Sciatic nerve (tissue), 2 donors: ENCODE measurements at places on chromosomes 5 and 9. TPM values are rescaled to one million over a fixed set of nuclear protein-coding genes. Genes with fewer than 3 reads are reported as not detected.

DNA sequence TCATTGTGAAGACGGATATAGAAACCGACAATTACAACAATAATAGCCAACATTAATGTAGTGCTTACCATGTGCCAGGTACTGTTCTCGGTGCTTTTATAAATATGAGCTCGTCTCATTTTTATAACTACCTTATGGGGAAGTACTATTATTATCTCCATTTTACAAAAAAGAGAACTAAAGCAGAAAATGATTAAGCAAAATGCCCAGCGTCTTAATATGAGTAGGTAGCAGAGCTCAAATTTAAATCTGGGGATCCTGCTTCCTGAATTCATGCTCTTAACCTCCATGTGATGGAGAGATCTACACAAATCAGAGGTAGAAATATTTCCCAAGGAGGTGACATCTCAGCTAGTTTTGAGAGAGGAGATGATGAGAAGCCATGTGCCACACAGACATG, 256.9 kb downstream of the TRIM32 start:
- no peak for DNase-seq

GRCh38 chr5:139651043-139651834, 3.1 kb downstream of the CXXC5 start:
- peak; percentile 79 for DNase-seq

DNA sequence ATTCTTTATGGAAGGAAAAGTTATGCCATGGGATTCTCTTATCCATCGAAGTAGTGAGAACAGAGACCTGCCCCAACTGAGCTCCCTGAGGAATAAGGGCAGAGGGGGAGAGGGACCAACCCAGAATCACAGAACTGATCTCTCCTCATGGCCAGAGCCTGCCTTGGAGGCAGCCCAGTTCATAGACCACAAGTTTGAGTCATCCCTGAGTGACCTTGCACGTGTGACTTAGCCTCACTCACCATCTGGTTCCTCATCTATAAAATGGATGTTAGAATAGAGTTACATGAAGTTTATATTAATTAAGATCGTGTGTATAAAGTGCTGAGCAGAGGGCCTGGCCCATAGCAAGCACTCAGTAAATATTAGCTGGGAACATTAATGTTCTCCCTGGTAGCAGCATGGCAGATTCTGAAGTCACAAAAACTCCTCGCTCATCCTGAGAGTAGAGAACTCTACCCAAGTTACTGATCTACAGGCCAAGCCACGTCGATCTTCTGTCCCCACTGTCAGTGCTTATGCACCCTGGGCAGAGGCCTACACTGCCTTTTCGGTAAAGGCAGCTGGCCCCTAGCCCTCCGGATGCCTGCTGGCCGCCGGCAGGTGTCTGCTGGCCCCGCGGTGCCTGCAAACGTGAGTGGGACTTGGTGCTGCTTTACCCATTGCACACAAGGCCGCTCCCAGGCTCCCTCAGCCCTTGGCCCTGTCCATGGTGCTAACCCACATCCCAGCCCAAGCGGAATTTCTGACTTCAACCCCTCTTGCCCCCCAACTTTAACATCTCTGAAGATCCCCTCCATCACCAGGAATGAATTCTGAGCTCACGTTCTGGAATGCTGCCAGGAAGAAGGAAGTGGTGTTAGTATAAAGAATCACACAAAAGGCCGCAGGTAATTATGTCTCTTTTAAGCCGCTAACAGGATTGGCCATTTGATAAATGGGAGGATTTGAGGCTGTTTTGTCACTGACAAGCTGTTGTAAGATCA, 61.1 kb upstream of the ARAP3 start:
- no peak for DNase-seq

- no peak for DNase-seq
These were observed 102.0 kb downstream of the GPR21 start for GRCh38 chr9:123135430-123135829.

GRCh38 chr5:16754601-16755000, 137.8 kb upstream of the RETREG1 start:
- DNase-seq: no peak

- DNase-seq: no peak
These were observed 5.3 kb downstream of the DPYSL3 start for GRCh38 chr5:147504535-147504934.

DNA sequence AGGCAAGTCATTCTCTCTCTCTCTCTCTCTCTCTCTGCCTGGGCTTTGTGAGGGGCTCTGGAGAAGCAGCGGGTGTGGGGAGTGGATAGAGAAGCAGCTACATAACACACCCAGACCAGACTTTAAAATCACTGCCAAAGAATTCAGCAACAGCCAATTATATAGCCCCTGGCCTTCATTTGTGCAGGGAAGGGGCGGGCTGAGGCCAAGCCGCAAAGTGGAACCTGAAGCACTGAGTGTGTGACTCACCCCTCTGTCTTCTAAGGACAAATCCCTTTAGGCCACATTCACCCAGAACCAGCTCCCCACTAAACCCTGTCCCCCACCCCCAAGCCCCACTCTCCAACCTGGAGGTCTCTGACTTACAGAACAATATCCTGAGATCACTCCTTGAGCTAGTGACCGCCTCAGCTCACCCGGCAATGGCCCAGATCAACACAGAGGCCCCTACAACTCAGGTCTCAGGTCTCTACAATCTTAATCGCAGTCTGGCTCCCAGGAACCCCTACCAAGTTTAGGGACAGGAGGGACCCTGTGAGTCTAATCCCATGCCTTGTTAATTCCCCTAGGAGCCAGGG, 6.0 kb downstream of the B4GALT1 start:
- DNase-seq: peak; percentile 64

GRCh38 chr9:38621434-38622287, 1.3 kb upstream of the ANKRD18A start:
- DNase-seq: no peak

DNA sequence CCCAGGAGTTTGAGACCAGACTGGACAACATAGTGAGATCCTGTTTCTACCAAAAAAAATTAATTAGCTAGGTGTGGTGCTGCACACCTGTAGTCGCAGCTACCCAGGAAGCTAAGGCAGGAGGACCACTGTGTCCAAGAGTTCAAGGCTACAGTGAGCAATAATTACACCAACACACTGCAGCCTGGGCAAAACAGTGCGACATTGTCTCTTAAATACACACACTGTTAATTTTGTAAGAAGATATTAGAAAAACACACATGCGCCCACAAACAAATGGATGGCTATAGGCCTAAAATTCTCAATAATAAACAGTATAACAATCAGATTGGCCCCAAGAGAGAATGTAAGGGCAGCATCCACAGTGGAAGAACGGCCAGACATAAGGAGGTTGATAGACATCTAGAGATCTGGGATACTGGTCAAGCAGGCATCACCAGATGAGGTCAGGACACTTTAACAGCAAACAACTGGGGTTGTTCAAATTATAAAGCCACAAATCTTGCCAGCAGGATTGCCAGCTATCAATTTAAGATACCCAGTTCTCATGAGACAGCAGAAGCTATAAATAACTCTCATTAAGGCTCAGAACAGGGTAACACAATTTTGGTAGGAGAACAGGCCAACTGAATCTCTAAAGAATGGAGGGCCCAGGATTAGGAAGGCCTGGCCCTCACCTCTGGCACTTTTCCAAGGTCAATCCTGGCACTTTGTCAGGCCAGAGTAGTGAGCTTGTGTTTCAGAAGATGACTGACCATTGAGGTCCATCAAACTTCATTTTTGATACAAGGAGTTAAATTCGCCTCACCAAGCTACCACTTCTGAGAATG, 29.5 kb downstream of the GOLPH3 start:
- DNase-seq: no peak

- DNase-seq: no peak
These were observed 74.4 kb upstream of the EQTN start for GRCh38 chr9:27371382-27371781.

GRCh38 chr9:3968891-3969290, 331.0 kb downstream of the GLIS3 start:
- no peak for DNase-seq

DNA sequence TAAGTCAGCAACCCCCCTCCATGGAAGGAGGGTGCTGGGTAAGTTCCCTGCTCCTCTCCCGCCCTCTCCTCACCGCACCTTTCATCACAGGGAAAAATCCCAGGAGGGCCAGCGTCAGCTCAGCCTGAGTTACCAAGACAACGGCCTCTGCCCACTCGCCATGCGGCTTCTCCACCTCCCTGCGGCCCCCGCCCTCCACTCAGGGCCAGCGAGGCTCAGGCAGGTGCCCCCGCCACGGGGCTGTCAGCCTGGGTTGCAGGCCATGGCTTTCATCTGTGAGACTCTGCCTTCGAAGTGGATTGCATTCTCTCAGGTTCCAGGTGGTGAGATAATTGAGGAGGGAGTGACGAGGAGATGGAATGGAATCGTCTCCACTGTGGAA, 27.2 kb upstream of the LAMC3 start:
- DNase-seq: no peak

GRCh38 chr5:77960305-77960704, 184.2 kb upstream of the TBCA start:
- DNase-seq: no peak

GRCh38 chr9:21084242-21084850, 6.6 kb upstream of the IFNB1 start:
- no peak for DNase-seq

DNA sequence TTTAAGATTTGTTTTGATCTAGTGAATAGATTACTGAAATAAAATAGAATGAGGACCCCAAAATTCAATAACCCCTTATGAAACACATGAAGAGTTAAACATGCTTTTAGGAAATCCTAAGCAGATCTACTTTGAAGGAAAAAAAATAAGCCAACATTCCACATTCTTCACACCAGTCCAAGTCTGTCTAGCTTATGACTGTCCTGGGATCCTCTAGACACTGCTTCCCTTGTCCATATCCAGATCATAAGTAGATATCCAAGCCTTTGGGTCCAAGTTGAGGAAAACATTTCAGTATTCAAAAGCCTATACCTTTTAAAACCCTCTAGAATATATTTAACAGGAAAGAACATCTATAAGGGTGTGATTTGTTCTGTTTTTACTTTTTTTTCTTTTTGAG, 58.8 kb upstream of the MINAR2 start:
- DNase-seq: no peak

GRCh38 chr9:133494636-133495326, 15.9 kb upstream of the SLC2A6 start:
- DNase-seq: no peak

GRCh38 chr9:125361837-125362531, 100.4 kb downstream of the GAPVD1 start:
- DNase-seq: no peak

GRCh38 chr9:3415906-3416305, 109.9 kb downstream of the RFX3 start:
- no peak for DNase-seq

DNA sequence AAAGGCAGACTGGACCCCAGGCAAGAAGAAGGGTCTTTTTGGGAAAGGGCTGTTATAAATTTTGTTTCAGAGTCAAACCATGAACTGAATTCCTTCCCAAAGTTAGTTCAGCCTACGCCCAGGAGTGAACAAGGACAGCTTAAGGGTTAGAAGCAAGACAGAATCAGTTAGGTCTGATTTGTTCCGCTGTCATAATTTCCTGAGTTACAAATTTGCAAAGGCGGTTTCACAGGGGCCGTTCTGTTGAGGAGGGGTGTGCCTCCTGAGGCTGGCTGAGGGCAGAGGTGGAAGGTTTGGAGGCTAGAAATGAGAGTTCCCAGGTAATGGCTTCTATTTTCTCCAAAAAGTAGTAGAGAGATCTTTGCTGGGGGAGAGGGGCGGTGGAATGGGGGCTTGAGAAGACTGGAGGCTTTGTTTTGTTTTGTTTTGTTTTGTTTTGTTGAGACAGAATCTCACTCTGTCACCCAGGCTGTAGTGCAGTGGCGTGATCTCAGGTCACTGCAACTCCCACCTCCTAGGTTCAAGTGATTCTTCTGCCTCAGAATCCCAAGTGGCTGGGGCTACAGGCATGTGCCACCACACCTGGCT, 4.1 kb upstream of the CERCAM start:
- no peak for DNase-seq

- no peak for DNase-seq
These were observed 236.4 kb downstream of the CAAP1 start for GRCh38 chr9:26656003-26656870.

GRCh38 chr5:150412319-150413175, at the start of gene CD74:
Gene CD74, minus strand, starts transcription at chr5:150412910. Its CDS starts 161 bp downstream, at chr5:150412749.
- DNase-seq: peak; percentile 86

- DNase-seq: no peak
These were observed 15.6 kb upstream of the GNA14 start for GRCh38 chr9:77663754-77664153.

DNA sequence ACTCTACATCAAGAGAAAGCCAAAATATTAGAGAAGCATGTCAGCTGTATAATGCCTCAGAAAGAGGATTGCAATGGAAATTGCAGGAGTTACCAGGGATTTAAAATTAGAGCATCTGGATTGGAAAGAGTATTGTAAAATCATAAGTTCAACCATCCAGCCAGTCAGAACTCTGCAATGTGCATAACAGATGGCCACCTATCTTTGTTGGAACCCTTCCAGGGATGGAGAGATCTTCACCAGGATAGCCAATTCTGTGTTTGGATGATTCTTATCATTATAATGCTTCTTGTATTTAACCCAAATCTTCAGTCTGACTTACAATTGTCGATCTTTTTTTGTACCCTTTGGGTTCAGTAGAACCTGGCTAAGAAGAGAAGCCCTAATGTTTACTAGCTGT, 164.4 kb downstream of the TLR4 start:
- no peak for DNase-seq

DNA sequence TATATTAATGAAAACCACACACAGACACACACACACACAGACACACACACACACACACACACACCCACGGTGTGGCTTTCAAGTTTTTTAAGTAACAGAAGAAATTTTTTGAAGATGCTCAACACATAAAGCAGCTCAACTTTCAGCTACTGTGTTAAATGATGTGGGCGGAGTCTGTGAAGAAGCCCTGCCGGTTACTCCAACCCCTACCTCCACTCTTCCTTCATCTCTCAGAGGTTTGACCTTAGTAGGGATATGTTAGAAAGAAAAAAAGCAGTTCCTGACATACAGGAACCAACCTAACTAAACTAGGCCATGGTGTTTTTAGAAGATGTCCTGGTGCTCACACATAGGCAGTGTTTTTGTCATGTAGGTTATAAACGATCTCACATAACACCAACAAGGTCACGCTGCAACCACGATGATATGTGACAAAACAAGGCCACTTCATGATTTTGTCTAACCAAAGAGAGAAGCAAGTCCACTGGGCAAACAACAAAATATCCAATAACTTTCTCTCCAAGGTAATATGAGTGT, 112.8 kb downstream of the EMB start:
- no peak for DNase-seq

GRCh38 chr5:152884006-152884405, 478.9 kb upstream of the NMUR2 start:
- no peak for DNase-seq

- no peak for DNase-seq
These were observed 71.5 kb downstream of the DOCK8 start for GRCh38 chr9:286071-286740.

The GDNF gene
- not detected for total RNA-seq

The PCDH1 gene
- total RNA-seq: 36.4 TPM

The FOXD4L3 gene
- not detected for total RNA-seq

The SPINK1 gene
- total RNA-seq: 2.8 TPM

The PKN3 gene
- total RNA-seq: 9.9 TPM

The STING1 gene
- total RNA-seq: 94.5 TPM

The SLC6A19 gene
- 0.09 TPM for total RNA-seq

The CYLC2 gene
- not detected for total RNA-seq

The SLC23A1 gene
- not detected for total RNA-seq

The SHOC1 gene
- total RNA-seq: not detected
